Activated CD4-positive, alpha-beta T cell treated with anti-CD3 and anti-CD28 coated beads, Interleukin-2, amount 10 ng/mL, durations not matched to agents 7 days and 5 days (primary cell): ENCODE measurements at places on chromosomes 6 and 20. TPM values are rescaled to one million over a fixed set of nuclear protein-coding genes. Genes with fewer than 3 reads are reported as not detected.

SSTR4 gene
- total RNA-seq: not detected

PRL gene
- not detected for total RNA-seq

JARID2 gene
- total RNA-seq: 27.6 TPM

TMEM200A gene
- total RNA-seq: 2.6 TPM

ZSCAN16 gene
- 3.2 TPM for total RNA-seq

MAFB gene
- total RNA-seq: not detected

DNMT3B gene
- 4.1 TPM for total RNA-seq

DYNLRB1 gene
- total RNA-seq: 90.5 TPM

SNAP25 gene
- total RNA-seq: not detected

ANKRD66 gene
- not detected for total RNA-seq

TGM3 gene
- total RNA-seq: not detected

DEFB124 gene
- not detected for total RNA-seq

TRIM26 gene
- 84.6 TPM for total RNA-seq

LY6G6C gene
- not detected for total RNA-seq

RUNX2 gene
- total RNA-seq: 13.2 TPM

HLA-DRA gene
- total RNA-seq: 73.7 TPM

OR2H2 gene
- total RNA-seq: not detected

SNAP91 gene
- total RNA-seq: not detected

HRH3 gene
- not detected for total RNA-seq

SPATS1 gene
- not detected for total RNA-seq

ADAM33 gene
- total RNA-seq: not detected
